ENCODE measurements at places on chromosomes 13 and 19.

DNA sequence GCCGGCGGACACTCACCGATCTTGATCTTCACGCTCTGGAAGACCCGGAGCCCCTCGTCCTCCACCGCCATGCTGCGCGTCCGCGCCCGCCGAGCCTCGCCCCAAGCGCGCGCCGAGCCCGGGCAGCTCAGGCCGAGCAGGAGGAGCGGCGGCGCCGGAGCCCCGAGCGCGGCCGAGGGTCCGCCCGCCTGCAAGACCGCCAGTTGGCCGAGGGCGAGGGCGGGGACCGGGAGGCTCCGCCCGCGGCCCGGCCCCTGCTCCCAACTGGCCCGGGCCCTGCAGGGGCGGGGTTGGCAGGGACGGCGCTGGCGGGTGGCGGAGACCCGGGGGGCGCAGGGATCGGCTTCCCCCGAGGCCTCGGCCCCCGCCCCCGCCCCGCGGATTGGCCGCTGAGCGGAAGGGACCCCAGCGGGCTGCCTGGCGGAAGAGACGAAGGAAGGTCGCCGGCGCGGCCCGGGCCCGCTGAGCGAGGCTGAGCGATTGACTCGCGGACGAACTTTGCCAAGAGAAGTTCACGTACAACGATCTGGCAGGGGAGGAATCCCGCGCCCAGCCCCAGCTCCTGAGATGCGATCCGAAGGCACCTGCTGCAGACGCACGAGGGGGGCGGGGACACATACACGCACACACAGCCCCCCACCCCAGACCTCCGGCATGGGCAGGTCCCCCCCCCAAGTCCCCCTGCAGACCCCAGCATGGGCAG lies at the start of gene RASA3:
Gene RASA3 (minus strand): TSS at position 205 of the 703 bp plus-strand sequence. CDS start 134 bp downstream, at position 71.
- peak; percentile 72 for DNase-seq

- no peak for DNase-seq
Measured at GRCh38 chr19:53871454-53871853, 3.8 kb downstream of the MYADM start.

DNA sequence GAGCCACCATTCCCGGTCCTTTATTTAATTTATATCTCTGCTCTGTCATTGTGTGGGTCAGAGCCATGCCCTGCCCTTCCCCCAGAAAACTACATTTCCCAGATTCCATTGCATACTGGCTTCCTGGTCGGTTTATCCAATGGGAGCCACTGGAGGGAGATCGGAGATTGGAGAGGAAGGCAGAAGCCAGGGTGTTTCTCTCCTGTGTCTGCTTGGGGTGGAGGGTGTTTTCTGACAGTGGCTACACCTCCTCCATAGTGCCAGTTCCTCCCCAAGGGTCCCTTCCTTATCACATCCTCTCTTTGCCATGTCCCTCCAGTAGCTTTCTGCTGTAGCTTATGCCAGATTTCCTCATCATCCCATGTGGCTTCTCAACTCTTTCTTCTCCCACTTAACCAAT lies 19.0 kb downstream of the OLFM2 start:
- peak; percentile 53 for DNase-seq

GRCh38 chr19:1284979-1285736 lies 515 bp upstream of the EFNA2 start:
- DNase-seq = no peak

GRCh38 chr13:24220086-24220703 lies 59.7 kb downstream of the SPATA13 start:
- peak; percentile 85 for DNase-seq

DNA sequence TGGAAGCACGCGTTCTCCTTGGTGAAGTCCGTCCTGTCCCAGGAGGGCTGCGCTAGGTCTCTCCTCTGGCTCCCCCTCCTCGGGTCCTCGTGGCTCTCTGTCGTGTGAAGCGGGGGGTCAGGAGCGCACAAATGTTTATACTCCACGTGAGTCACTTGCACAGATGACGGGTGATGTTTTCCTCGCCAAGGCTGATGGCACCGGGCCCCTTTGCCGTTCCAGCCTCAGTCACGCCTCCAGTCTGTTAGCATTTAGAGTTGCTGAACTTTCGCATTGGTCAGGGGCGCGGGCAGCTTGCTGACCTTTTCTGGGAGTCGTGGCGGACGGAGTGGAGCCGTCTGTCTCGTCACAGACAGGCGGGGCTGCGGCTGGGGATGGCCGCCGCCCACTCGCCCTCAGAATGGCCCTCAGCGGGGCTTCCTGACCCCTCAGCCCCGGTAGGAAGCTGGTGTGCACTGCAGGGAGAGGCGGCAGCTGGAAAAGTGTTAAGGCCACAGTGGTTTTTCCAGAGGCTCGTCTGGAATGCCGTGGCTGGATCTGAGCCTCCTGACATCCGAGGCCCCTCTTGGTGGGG lies 13.7 kb downstream of the KLHL26 start:
- DNase-seq = no peak

DNA sequence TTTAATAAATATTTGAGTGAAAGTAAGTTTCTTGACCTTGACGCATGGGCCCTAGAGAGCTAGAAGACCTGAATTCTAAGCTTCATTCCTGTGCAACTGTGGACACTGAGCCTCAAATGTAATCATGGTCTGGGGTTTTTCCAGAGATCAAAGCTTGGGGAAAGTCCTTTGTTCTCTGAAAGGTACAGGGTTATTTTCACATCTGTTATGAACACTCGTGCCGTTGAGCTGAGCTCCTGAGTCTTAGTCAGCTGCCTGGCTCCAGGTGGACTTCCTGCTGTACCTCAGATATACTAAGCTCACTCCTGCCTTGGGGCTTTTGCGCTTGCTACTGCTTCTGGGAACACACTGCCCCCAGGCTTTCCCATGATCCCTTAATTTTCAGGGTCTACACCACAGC lies 7.5 kb upstream of the ZBTB32 start:
- DNase-seq = peak; percentile 19

GRCh38 chr13:70080012-70080411 lies 27.6 kb upstream of the ATXN8OS start:
- no peak for DNase-seq

DNA sequence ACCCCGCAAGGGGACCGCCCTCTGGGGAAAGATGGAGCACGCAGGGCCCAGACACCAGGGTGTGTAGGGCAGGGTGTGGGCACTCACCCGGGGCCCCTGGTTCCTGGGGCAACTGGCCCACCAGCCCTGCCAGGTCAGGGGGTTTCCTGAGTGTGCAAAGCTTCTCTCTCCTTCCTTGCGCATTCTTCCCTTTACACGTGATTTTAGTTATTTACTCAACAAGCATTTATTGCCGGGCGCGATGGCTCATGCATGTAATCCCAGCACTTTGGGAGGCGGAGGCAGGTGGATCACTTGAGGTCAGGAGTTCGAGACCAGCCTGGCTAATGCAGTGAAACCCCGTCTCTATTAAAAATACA lies 20.4 kb downstream of the PRR36 start:
- DNase-seq = no peak

DNA sequence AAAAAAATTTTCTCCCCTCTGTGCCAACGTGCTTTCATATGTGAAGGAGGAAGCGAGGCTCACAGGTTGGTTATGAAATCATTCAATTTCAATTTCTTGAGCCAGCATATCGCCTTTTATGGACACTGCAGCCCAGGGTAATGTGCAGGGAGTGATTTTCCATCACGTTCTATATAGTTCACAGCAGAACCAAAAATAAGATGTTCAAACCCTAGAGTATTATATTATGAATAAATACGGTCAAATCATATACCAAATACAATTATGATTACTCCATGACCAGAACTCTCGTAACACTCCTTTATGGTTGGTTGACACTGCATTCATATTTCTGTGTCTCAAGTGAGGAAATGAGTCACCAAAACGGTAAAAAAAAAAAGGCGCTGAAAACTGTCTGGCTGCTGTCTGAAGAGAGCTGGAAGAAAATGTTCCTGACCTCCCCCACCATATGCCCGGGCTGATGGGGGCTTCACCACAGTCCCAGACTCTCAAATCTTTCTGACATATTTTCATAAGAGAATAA lies 75.8 kb upstream of the UBAC2 start:
- peak; percentile 83 for DNase-seq

DNA sequence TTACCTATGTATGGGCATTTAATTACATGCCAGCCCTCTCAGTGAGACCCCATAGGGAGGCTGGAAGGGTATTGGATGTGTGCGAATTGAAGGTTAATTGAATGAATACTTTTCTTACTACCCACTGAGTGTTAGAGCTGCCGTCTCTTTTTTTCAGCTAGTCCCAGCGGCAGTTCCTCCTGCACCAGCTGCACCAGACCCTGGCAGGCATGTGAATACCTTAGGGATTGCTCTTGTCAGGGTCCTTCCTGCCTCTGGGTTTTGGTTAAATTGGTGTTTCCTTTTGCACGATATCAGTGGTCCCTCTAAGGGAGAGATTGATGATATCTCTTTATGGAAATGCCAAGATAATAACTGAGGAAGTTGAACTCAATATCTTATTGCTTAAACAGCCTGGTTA lies 9.8 kb upstream of the CXCL17 start:
- DNase-seq = no peak

DNA sequence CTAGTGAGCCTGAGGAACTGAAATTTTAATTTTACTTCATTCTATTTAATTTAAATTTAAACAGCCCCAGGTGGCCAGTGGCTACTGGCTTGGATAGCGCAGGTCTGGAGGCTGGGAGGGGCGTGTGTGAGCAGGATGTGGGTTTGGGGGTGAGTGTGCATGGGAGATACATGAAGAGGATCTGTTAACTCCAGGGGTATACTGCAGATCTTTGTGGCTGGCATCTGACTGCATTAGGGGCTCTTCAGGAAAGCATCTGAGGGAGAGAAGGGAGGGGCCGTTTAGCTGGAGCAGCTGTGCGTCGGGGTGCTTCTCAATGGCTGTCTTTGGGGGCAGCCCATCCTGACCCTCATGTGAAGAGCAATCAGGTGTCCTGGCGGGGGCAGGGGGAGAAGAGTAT lies 6.8 kb downstream of the SHANK1 start:
- DNase-seq = no peak

- no peak for DNase-seq
Measured at GRCh38 chr19:10815969-10816644, 19.9 kb downstream of the TMED1 start.

- no peak for DNase-seq
Measured at GRCh38 chr13:52916486-52916990, 68.1 kb upstream of the PCDH8 start.

DNA sequence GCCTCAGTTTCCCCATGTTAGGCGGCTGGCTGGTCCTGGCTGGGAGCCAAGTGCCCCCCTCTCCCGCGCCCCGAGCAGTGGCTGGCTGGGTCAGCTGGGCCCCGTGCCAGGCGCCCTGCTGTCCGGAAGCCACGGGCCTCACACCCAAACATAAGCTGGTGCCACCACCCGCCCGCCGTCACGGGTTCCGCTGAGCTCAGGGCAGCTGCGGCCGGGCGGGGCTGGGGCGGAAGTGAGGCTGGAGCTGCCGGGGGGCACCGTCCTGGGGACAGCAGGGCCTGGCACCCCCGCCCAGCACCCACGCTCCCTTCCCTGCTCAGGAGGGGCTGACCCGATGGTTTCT lies 19.3 kb downstream of the HCN2 start:
- DNase-seq = no peak

DNA sequence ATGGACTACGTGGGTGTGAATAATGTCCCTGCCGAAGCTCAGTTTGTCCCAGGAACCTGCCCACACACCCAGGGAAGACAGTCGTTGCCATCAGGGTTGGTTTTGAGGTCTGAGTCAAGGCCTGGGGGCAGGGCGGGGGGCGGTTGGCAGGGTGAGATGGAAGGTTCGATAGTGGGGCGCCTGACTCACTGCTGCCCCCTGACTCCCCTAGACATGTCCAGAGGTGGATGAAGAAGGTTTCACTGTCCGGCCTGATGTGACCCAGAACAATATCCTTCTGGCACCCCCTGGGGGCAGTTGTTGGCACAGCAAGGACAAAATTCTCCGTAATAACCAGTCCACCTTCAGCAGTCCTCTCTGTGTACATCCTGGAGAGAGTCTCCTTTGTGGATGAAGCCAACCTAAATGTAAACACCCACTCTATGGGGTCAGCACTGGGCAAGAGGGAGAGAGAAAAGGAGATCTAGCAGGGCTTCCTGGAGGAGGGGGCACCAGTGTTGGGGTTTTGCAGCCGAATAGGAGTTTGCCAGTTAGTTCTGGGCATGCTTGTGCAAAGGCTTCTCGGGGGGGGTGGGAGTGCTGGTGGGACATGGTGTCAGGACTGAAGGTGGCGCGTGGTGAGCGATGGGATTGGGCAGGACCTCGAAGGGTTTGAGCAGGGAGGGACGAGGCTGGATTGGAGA lies 19.6 kb upstream of the B3GNT3 start:
- DNase-seq = peak; percentile 43

- DNase-seq = no peak
Measured at GRCh38 chr13:24202215-24202614, 41.7 kb downstream of the SPATA13 start.

DNA sequence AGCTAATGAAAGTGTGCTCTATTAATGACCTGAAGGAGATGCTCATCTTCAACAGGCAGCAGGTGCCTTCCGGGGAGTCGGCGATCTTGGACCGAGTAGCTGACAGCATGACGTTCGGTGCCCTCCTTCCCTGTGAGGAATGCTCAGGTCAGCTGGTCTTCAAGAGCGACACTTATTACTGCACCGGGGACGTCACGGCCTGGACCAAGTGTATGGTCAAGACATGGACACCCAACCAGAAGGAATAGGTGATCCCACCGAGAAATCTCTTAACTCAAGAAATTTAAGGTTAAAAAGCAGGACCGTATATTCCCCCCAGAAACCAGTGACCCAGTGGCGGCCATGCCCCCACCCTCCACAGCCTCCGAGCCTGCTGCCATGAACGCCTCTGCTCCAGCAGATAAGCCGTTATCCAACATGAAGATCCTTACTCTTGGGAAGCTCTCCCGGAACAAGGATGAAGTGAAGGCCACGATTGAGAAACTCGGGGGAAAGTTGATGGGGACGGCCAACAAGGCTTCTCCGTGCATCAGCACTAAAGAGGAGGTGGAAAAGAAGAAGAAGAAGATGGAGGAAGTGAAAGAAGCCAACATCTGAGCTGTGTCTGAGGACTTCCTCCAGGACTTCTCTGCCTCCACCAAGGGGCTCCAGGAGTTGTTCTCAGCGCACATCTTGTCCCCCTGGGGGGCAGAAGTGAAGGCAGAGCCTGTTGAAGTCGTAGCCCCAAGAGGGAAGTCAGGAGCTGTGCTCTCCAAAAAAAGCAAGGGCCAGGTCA lies 22.8 kb upstream of the ANKRD10 start:
- no peak for DNase-seq

- no peak for DNase-seq
Measured at GRCh38 chr13:59691501-59692066, 472.1 kb downstream of the DIAPH3 start.

- no peak for DNase-seq
Measured at GRCh38 chr13:53778937-53779336, 750.3 kb downstream of the OLFM4 start.

GRCh38 chr19:4914736-4915501 lies 5.6 kb downstream of the UHRF1 start:
- peak; percentile 94 for DNase-seq
